ENCODE measurements at places on chromosomes 16 and 17. TPM values are rescaled to one million over a fixed set of nuclear protein-coding genes. Genes with fewer than 3 reads are reported as not detected.

The DYNLRB2 gene
- not detected for total RNA-seq

The NPIPB9 gene
- total RNA-seq = 1.6 TPM

The KLHL10 gene
- not detected for total RNA-seq

The CIBAR2 gene
- not detected for total RNA-seq

The CLEC19A gene
- total RNA-seq = not detected

All from cardiac septum (tissue), 1 donor.